Prostate gland (tissue), 2 donors: ENCODE measurements at places on chromosomes 12 and 14.

GRCh38 chr12:103247531-103247930 lies 248.2 kb downstream of the C12orf42 start:
- no peak for DNase-seq

DNA sequence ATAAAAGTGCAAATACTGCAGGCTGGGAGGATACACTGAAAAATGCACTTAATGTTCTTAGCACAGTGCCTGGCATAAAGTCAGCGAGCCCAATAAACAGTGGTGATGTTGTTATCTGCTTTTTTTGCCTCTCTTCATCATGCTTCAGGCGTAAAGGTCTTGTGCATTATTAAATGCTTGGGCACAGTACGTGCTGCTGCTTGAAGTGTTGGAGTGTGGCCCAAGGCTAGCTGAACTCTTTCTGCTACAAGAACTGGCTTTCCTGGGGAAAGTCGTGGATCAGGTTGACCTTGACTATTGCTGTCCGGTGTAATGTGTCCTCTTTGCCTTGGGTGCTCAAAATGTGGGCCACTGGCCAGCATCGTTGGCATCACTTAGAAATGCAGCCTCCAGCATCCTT lies 43.0 kb downstream of the SMOC1 start:
- peak; percentile 13 for DNase-seq

GRCh38 chr12:66314278-66314677 lies 12.0 kb downstream of the HELB start:
- DNase-seq = no peak

DNA sequence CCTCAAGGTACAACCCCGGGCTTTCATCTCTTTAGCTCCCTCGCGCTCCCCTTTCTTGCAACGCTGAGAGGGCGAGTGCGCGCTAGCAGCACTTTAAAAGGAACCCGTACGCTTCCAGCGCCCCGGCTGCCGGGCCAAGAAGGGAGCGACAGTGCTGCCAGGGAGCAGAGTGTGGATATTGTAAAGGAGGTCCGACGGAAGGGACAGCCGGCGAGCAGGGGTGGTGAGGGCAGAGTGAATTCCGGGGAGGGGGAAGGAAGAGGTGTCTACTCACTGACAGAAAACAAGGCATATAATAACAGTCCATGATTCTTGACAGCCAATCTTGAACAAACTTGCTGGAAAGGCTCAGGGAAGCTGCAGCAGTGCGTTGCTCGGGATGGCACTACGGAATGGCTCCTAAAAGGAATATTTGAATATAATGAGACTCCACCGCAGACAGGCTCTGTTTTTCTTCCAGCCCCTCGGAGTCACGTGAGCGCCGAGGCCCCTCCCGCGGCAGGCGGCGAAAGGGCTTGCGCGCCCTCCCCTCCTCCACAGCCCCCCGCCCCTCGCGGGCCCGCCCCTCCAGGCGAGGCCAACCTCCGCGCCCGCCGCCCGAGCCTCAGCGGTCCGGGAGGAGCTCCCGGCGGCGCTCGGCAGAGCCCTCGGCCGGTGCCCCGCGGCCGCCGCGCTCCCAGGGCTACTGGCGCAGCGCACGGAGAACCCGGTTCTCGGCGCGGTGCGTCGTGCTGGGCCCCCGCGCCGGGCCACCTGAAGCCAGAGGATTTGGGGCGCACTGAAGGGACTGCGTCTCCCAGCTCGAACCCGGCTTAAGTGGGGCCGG lies 3.4 kb downstream of the BMP4 start:
- peak; percentile 83 for DNase-seq

GRCh38 chr12:113120670-113121370 lies 14.7 kb downstream of the RASAL1 start:
- DNase-seq = no peak

DNA sequence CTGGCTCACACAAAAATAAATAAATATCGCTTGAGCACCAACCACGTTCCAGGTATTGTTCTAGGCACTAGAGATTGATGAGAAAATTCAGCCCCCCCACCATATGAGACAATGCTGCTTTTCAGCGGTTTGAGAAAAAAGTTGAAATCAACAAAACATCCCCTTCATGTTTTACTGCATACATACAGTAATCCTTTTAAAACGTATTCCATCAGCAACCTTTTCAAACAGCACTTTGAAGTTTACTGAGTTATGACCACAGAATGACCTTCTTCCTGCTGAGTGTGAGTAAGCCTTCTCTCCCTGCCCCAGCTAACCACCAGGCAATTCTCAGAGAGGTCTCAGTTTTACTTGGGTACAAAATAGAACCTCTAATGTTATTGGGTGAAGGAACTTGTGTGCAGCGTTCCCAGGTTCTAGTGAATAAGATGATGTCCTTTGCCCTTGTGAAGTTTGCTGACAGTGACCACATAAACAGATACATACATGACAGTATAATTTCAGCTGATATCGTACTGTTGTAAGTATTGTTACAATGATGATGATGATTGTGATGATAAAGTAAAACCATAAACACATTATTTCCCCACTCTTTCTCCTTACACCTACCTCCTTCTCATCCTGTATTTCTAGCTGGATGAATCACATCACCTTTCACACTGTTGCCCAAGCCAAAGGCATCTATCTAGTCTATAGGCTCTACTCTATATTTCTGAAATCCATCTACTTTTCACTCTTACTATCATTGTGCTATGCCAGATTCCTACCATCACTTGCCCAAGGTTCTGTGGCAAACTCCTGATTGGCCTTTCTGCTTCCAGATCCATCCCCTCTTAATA lies 124.4 kb upstream of the KRR1 start:
- DNase-seq = no peak

- no peak for DNase-seq
These were observed 115.0 kb downstream of the CALM1 start for GRCh38 chr14:90511795-90512328.
